ENCODE measurements at places on chromosomes 7 and 10.
A peak's percentile ranks its signal among the peaks of the same experiment; 100 is the strongest.

DNA sequence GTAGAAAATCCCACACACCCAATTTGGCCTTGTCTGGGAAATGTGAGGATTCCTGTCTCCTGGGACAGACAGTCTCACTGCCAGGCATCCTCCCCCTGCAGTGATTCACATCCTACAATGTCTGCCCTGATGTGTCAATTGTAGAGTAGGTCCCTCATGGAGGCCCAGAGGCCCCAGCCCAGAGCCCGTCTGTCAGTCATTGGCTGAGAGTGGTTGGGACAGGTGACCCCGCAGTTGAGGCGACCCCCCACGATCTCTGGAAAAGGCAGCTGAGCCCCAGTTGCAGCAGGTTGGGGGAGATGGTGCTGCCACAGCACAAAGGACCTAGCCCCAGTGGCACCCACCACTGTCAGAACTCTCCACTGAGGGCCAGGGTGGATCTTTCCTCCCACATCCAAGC, 84.3 kb upstream of the INSIG1 start:
- no peak for DNase-seq

GRCh38 chr10:2978111-2978510, 89.2 kb upstream of the PFKP start:
- peak; percentile 73 for DNase-seq

DNA sequence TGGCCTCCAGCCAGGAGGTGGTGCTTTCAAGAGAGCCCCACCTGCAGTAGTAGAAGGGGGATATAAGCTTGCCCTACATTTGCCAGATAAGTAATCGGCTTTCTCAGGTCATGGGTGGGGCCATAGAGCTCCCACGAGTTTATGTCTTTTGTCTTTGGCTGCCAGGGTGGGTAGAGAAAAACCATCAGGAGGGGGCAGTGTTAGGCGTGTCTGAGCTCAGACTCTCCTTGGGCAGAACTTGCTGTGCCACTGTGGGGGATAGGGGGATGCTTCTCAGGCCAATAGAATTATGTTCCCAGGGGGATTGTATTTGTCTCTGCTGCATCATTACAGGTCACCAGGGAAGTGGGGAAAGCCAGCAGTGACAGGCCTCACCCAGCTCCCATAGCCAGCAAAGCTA, 12.3 kb upstream of the MRPS33 start:
- no peak for DNase-seq

- DNase-seq = no peak
Measured at GRCh38 chr7:148856578-148856881, 27.6 kb downstream of the EZH2 start.

- DNase-seq = no peak
Measured at GRCh38 chr10:32245760-32246159, 101.2 kb downstream of the EPC1 start.

GRCh38 chr7:20561466-20561865, 54.0 kb upstream of the ABCB5 start:
- no peak for DNase-seq

DNA sequence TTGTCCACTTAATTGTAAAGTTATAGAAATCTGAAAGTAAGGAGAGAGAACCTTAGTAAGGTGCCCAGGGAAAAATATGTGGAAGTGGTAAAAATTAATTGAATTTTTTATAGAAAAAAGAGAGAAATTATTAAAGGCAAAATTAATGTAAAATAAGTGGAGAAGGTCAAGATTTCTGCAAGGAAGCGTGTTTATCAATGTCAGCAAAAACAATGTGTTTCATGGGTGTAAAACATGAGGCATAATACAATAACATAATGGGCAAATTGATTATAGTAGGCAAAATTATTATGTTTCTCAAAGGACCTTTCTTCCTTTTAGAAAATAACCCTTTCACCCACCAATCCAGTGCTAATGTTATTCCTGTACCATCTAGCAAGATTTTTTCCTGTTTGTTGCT, 1520.1 kb downstream of the REEP3 start:
- no peak for DNase-seq

DNA sequence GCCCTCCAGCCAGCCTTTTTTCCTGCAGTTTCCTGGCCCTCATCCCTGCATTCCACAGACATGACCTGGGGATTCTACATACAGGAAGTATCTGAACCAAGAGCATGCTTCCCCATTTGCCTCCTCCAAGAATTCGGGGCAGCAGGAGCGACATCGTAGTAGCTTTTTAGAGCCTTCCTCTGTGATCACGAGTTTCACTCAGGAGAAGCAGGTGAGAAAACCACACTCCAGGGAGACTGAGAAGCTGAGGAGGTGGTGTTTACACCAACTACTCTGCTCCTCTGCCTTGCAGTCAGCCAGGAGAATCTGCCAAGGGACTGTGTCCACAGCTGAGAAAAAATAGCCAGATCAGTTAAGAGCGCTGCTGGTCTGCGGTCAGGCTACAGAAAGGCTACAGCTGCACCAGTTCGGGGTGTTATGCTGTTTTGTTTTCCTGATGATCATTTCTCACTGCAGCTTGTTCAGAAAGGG, 54.1 kb downstream of the HSPA12A start:
- DNase-seq = no peak

DNA sequence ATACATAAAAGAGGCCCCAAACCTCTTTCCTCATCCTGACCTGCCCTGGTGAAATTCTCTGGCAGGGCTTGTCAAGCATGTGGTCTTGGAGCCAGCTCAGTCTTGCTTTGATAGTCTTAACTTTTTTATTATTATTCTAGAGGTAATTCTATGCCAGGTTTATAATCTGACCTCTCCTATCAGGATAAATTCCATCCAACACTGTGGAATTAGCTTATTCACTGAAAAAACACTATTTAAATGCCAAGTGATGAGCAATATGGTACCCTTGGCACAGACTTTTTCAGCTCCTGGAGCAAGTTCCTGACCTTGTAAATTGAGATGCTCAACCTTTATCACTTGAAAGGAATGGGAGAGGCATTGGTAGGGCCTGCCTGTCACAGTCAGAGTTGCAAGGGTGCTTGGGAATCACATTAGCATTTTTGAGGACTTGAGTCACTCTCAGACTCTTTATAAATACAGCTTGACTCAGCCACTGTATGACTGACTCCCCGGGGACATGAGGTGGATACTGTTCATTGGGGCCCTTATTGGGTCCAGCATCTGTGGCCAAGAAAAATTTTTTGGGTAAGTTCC, at the start of gene CPA4:
CPA4 (plus strand) TSS at position 480 of the 576 bp plus-strand sequence; CDS start at position 500, 20 bp downstream.
- DNase-seq = no peak

DNA sequence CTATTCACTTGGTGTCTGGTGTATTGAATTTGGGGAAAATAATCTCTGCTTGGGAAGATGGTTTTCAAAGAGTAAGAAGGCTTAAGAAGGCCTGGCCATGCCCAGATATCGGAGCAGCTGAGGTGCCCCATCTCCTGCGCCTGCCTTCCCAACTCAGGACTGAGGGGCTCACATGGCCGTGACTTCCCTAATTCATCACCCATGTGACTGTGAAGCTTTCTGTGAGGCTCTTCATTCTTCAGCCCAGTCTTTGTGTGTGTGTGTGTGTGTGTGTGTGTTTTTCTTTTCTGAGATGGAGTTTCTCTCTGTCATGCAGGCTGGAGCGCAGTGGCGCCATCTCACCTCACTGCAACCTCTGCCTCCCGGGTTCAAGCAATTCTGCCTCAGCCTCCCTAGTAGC, 53.2 kb downstream of the PROSER2 start:
- DNase-seq = no peak

- DNase-seq = no peak
Measured at GRCh38 chr10:5532618-5533097, 7.9 kb downstream of the CALML3 start.
